ENCODE measurements at places on chromosomes 7 and 10.

DNA sequence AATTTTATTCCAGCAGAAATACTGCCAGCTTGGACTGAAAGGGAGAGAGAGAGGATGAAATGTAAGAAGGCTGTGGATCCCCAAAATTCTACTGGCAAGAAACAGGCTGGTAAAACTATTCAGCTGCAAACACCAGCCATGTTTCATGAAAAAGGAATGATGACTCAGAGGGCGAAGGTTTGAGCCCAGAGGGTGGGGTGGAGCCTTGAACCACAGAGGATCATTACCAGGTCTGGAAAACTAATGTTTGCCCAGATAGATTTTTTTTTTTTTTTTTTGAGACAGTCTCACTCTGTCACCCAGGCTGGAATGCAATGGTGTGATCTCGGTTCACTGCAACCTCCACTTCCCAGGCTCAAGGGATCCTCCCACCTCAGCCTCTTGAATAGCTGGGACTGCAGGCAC, 41.7 kb upstream of the NRF1 start:
- DNase-seq, result no peak

GRCh38 chr10:65501259-65501658, 1424.6 kb upstream of the LRRTM3 start:
- no peak for DNase-seq

DNA sequence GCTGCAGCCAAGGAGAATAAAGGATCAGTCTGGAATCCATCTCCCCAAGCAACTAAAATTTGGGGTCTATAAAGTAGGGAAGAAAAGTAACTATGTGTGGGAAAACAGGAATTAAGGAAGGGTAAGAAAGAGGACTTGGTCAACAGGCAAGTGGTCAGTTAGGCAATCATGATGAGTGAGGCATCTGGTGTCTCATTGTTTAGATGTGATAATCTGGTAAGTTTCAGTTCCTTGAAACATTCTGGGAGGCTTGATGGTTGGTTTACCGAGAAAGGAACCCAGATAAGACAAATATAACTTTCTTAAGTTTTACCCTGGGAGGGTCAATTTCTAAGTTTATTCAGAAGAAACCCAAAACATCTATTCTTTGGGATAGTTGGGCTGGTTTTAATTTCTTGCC, 22.3 kb downstream of the HYAL4 start:
- DNase-seq, result no peak

DNA sequence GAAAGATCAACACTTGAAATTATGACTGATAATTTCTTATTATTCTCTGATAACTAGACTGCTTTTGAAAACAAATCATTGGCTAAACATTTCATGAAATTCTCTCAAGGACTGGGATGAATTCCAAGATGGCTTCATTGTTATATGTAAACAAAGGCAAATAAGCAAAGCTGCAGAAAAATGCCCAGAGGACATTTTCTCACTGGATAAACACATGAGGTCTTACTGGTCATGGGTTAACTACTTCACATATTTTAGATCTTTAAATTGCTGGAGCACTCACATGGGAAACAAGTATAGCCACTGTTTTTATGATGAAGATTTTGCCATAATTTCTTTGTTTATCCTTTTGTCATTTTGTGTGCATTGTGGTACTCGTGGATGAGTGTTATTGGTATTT, 239.1 kb downstream of the PHF14 start:
- DNase-seq, result no peak

DNA sequence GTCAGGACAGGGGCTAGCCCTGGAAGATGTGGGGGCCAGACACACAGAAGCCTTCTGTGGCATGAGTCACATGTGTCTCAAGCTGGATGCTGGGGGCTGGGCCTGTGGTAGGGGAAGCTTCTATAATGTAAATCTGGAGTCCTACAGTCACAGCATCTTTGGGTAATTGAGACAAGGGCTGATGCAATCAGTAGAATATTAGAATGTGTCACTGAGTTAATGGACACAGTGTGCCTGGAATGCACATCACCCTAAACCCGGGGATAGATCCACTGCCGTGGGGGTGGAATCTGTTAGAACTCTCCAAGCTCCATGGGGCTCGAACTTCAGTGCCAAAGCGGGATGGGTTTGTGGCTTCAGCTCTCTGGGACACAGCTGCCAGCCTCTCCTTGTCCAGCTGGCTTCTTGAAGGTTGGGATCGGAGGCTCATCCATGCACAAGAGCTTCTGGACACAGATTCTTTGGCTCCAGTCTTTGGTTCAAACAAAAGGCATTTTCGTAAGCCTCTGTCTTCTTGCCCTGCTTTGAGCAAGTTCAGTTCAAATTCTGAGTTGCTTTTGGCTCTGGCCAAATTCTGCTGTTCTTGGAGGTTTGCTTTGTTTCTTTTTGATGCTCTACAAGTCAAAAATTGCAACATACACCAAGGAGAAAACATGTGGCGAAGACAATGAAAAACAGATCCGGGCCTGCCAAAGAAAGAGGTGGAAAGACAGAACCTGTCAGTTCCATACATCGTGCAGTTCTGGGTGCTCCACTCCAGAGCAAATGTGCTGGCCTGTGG, 194.8 kb upstream of the ZNF32 start:
- no peak for DNase-seq

DNA sequence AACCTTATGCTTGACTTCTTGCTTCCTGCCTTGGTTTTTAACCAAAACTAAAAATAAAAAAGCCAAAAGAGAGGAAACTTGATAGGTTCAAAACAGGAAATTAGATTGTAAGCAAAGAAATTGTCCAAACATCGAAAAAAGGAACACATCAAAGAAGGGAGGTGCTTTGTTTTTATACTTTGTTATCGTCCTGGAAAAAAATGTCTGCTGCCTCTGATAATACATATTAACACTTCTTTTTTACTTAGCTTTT, 286.6 kb upstream of the C7orf33 start:
- no peak for DNase-seq

- DNase-seq, result no peak
These were observed 187.5 kb upstream of the NFE2L3 start for GRCh38 chr7:25964483-25964991.

DNA sequence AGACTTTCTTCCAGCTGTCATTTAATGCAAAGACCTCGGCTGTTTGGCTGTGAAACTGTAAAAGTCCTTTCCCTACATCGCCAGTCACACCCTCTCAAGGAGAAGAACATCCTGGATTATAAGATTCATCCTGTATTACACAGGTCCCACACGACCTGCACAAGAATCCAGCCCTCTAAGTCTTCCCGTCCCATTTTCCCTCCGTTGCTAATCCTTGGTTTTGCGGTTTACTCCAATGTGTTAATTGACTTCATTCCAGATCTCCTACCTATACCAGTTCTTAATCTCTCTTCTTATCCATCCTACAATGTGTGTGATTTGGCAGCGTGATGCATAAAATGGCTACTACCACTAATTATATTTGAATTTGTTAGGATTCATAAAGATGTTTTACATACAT, 110.4 kb downstream of the COL28A1 start:
- DNase-seq, result no peak

- peak; percentile 61 for DNase-seq
These were observed 815 bp downstream of the GIMAP8 start for GRCh38 chr7:150451097-150451793.

GRCh38 chr10:86450806-86451603, 70.6 kb downstream of the WAPL start:
- DNase-seq, result no peak

- DNase-seq, result no peak
These were observed 165.2 kb downstream of the GNAT3 start for GRCh38 chr7:80346704-80347103.

DNA sequence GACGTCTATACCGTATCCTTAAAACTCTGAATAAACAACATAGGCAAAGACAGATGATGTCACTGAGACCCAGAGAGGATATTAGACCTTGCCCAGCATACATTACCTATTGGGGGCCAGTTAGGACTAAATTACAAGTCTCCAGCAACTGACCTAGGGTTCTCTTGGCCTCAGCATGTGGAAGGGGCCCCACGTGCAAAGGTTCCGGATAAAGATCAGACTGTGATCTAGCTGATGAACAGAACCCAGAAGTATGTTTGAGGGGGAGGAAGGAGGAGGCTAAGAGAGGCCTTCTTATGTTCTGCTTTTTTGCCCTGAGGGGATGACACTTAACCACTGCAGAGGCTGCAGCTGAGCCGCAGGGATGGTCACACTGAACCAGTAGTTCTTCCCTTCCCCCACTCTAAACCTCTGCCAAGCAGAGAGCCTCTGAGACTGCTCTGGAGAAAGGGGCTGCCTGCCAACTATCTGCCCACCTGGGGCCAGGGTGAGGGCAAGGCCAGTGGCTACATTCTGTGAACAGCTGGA, 24.0 kb upstream of the KMT2C start:
- no peak for DNase-seq

DNA sequence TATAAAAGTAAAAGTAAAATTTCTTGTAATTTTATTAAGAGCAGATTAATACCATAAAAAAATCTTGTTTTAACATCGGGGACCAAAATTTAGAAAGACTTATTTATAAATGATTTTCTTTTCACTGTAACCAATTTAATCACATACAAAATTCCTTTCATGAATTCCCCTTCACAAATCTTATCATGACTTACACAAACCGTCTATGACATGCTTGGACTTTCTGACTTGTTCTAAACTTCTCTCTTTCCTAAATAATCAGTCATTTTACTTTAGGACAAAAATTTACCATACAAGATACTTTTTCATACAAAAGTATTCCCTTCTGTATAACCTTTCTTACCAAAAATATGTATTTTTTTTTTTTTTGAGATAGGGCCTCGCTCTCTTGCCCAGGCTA, 9.3 kb downstream of the CROT start:
- DNase-seq, result no peak

GRCh38 chr7:16404636-16405035, 16.7 kb downstream of the CRPPA start:
- DNase-seq, result no peak

DNA sequence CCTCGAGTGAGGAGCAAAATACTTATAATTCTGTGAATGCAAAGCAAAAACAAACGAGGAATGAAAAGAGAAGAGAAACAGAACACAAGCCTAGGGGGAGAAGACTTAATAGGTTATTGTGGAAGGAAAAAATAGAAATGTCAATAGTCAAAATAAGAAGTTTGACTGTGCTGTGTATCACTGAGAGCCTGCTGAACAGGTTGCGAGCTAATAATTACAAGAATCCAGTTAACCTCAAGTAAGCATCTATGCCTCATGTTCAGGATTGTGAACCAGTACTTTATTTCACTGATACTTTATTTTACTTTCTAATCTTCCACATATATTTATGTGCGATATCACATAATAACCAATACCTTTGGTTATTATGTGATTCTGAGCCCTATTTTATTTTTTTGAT, 316.7 kb downstream of the OTUD1 start:
- DNase-seq, result no peak

- DNase-seq, result peak; percentile 93
These were observed 5.1 kb downstream of the COMTD1 start for GRCh38 chr10:75230600-75231038.

GRCh38 chr7:155916926-155917655, 104.8 kb upstream of the SHH start:
- DNase-seq, result no peak

DNA sequence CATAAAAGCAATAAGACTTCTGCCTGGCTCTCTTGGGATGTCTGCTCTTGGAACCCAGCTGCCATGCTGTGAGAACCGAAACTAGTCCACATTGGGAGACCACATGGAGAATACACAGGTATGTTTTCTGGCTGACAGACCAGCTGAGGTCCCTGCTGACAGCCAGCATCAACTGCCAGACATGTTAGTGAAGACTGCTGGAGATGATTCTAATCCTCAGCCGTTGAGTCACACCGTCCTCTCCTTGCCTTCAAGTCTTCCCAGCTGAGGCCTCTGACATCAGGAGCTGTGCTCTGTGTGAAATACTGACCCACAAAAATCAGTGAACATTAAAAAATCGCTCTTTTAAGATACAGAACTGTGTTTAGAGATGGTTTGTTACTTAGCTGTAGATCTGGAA, 36.9 kb upstream of the AGR2 start:
- DNase-seq, result no peak

- DNase-seq, result no peak
These were observed 464.5 kb downstream of the ARL4A start for GRCh38 chr7:13151978-13152377.

DNA sequence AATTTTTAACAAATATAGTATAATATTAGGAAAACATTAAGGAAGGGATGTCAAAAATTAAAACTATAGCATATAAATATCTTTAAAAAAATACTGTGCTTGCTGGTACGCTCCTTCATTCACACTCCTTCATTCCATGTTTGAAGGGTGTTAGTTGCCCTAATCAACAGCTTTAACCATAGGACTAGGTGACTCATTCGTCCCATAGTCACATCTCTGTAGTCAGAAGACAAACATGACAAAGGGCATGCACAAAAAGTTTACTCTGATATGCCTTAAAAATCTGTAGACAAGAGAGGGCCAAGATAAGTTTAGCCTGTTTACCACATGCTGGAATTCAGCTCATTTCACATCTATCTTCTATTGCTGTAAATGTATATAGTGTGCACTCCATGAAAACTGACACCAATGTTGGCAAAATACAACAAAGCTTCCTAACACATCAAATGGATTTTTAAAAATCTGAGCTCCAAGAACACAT, 646 bp downstream of the FAM13C start:
- no peak for DNase-seq

- DNase-seq, result no peak
These were observed 73.8 kb downstream of the RBM20 start for GRCh38 chr10:110717781-110718589.

DNA sequence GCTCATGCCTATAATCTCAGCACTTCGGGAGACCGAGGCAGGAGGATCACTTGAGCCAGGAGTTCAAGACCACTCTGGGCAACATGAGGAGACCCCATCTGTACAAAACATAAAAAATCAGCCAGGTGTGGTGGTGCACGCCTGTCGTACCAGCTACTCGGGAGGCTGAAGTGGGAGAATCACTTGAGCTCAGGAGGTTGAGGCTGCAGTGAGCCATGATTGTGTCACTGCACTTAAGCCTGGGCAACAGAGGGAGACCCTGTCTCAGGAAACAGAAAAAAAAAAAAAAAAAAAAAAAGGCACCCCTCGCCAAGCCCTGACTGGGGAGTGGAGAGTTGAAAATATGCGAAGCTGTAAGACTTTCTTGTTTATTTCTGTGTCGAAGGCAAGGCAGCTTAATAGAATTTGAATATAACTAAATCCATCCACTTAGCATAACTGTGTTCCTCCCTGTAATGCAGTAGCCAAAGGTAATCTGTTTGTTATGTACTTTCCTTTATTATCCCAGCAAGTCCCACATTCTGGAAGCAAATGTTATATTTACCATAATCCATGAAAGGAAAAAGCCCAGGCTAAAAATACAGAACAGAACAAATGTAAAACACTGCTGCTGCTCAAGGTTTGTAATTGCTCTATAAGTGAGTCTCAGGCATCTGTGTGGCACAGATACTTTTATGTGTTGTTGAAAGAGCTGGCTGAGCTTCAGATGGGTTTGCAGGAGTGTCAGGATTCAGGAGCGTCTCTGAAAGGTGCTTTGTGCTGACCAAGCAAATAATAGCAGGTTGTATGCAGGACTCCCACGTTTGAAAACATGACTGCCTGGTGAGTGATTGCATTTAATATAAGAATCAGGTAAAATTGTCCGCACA, 127.2 kb downstream of the CELF2 start:
- DNase-seq, result no peak
